Liver (tissue), 10 donors: ENCODE measurements at places on chromosomes 12 and 14. TPM values are rescaled to one million over a fixed set of nuclear protein-coding genes. Genes with fewer than 3 reads are reported as not detected.
A peak's percentile ranks its signal among the peaks of the same experiment; 100 is the strongest.

The CLEC1B gene
- 29.8 TPM for total RNA-seq

The GPX2 gene
- 38.6 TPM for total RNA-seq

The RGS6 gene
- total RNA-seq, result 5.3 TPM

The NAA30 gene
- 10.2 TPM for total RNA-seq

The DPPA3 gene
- total RNA-seq, result not detected

The CLEC9A gene
- total RNA-seq, result not detected

The MIP gene
- total RNA-seq, result 0.09 TPM

The NTF3 gene
- 1.4 TPM for total RNA-seq

The SYNE2 gene
- total RNA-seq, result 15.5 TPM

GRCh38 chr14:74400031-74400685, 25.9 kb downstream of the SYNDIG1L start:
- H3K27ac ChIP-seq, result no peak overlapping the region
- H3K36me3 ChIP-seq, result no peaks in the 10 kb centered on the region
- H3K4me1 ChIP-seq, result peaks cover 4% of the 10 kb centered on the region
- DNase-seq, result no peak
- H3K27me3 ChIP-seq, result peaks cover 4% of the 10 kb centered on the region

DNA sequence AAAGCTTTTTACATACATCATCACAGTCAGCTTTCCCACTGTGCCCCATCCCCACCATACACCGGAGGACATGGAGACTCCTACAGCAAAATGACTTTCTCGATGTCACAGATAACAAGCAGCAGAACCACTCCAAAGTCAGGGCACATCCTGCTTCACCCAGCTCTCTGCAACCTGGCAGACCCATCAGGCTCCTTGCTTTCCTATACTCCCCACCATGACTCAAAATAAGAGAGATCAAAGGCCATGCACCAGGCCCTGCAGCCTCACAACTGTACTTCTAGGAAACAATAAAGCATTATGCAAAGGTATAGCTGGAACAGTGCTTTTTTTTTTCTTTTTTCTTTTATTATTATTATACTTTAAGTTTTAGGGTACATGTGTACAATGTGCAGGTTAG, 187.4 kb downstream of the DPF3 start:
- no peaks in the 10 kb centered on the region for H3K27me3 ChIP-seq
- H3K4me3 ChIP-seq, result no peak overlapping the region

DNA sequence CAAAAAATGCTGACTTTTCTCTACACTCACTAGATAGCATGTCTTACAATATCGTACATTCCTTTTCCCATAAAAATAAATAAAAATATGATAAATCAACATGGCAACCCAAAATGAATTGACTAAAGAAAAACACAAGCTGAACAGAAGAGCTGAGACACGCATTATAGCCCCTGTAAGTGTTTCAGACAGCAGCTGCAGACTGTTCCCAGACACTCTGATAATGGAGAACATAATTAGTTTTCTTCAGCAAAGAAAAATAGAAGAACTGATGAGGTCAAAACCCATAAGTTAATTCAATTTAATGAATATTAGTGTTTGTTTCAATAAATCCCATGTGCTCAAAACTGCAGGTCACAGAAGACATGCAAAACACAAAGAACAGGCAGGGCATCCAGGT, 23.8 kb downstream of the ST8SIA1 start:
- peaks cover 3% of the 10 kb centered on the region for H3K27me3 ChIP-seq
- H3K4me3 ChIP-seq, result no peak overlapping the region
- H3K36me3 ChIP-seq, result no peaks in the 10 kb centered on the region
- H3K27ac ChIP-seq, result no peak overlapping the region

DNA sequence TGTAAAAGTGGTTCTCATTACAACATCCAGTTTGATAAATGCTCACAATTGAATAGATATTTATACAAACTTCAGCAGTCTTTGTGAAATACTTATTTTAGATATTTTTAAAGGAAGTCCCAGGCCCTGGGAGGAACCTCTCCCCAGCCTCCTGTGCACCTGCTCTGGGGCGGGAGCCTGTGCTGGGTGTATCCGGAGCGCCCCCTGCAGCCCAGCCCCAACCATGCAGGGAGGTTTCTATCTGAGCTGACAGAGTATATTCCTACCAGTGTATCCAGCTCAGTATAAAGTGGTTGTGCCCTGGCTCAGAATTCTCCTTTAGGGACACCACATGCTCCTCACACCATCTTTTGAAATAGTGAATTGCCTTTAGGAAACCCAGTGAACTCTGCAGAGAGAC, 851.8 kb downstream of the TMEM121 start:
- DNase-seq, result no peak
- H3K27me3 ChIP-seq, result no peaks in the 10 kb centered on the region
- no peaks in the 10 kb centered on the region for H3K36me3 ChIP-seq
- H3K27ac ChIP-seq, result no peak overlapping the region

DNA sequence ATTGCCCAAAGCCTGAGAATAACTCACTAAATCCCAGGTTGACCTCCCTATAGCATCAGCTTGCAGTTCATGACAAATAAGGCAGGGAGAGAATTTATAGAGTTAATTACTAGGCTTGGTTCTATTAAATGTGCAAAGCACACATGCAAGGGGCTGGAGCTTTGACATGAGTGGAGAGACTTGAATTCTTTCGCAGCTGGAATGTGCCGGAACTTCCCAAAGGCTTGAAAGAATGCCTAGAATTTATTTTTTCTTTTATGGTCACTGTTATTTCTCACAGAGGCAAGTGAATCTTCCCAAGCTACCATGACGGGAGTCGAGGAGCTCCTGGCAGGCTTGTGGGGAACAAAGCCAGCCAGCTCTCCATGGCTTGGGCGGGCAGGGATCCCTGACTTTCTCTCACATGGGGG, 95.5 kb upstream of the USP44 start:
- H3K27ac ChIP-seq, result no peak overlapping the region
- no peak for DNase-seq
- no peaks in the 10 kb centered on the region for H3K27me3 ChIP-seq
- H3K4me1 ChIP-seq, result no peaks in the 10 kb centered on the region

- H3K4me3 ChIP-seq, result no peak overlapping the region
- no peak overlapping the region for H3K27ac ChIP-seq
- H3K27me3 ChIP-seq, result no peaks in the 10 kb centered on the region
- DNase-seq, result no peak
- no peaks in the 10 kb centered on the region for H3K4me1 ChIP-seq
Observed at GRCh38 chr12:120077260-120077659, 39.3 kb downstream of the RAB35 start.

DNA sequence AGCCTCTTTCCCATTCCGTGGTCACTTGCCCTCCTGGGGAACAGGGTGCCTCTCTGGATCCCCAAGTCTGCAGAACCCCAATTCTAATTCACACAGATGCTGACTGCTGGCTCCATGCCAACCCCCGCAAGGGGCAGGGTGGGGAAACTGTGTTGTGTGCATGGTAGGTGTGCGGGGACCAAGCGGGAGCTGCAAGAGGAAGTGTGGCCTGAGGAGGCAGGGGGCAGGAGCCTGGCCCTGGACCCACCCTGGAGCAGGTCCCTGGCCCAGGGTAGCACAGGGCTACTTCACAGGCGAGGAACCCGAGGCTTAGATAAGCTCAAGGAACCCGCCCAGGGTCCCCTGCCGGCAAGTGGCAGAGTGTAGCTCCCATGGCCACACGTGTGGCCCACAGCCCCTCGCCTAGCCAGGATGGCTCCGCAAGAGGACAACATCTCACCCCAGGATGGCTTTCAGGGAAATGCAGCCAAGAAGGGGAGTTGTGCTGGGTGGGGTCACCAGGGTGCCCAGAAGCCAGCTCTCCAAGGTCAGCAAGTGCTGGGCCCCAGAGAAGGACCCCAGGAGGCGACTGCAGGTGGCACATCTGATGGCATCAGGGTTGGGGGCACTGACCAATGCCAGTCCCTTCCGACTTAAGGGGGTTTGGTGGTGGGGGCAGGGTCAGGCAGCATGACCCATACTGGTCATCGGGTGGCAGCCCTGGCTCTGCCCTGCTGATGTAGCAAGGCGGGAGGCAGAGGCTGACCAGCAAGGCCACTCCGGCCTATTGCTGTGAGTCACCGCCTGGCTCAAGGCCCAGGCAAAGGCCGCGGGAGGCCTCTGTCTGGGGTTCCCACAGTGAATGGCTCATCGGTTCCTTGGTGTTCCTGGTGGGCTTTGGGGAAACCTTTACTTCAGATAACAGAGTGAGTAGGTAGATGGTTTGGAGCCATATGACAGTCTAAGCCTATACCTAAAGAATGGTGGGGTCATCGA, 37.3 kb upstream of the EML1 start:
- no peak for DNase-seq
- no peak overlapping the region for H3K4me3 ChIP-seq
- H3K4me1 ChIP-seq, result no peaks in the 10 kb centered on the region
- no peaks in the 10 kb centered on the region for H3K36me3 ChIP-seq
- peaks cover 2% of the 10 kb centered on the region for H3K27me3 ChIP-seq
- H3K27ac ChIP-seq, result no peak overlapping the region

GRCh38 chr14:93286212-93286890, 46.5 kb downstream of the BTBD7 start:
- peaks cover 2% of the 10 kb centered on the region for H3K36me3 ChIP-seq
- H3K4me3 ChIP-seq, result no peak overlapping the region
- no peak overlapping the region for H3K27ac ChIP-seq
- H3K27me3 ChIP-seq, result no peaks in the 10 kb centered on the region

DNA sequence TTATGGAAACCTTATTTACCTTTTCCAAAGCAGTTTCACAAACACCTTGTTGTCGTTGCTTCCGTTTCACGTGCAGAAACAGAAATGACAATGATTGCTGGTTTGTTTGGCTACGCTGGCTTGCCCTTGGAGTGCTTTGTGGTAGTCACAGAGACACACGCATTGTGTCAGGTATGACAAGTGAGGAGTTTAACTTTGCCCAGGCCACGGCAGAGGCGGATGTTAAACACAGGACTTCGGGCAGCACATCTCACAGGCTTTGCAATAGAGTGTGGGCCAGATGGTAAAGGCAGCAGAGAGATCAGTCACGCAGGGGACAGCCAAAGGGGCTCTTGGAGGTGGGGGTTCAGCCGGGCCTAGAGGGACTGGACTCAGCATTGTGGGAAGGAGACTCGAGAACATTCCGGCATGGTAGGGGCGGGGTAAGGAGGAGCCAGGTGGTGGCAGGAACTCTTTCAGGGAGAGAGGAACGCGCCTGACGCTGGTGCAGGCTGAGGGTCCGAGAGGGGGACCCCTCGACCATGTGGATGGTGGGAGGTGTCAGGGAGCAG, 59.8 kb upstream of the KCNA1 start:
- no peak overlapping the region for H3K4me3 ChIP-seq
- DNase-seq, result no peak
- H3K4me1 ChIP-seq, result no peaks in the 10 kb centered on the region
- H3K27ac ChIP-seq, result no peak overlapping the region

GRCh38 chr14:99554757-99555531, 49.1 kb downstream of the CCDC85C start:
- no peaks in the 10 kb centered on the region for H3K27me3 ChIP-seq
- no peak overlapping the region for H3K4me3 ChIP-seq
- peak overlapping the region; percentile 79 for H3K27ac ChIP-seq
- H3K4me1 ChIP-seq, result peaks cover 61% of the 10 kb centered on the region
- peak; percentile 57 for DNase-seq

- DNase-seq, result no peak
- no peak overlapping the region for H3K4me3 ChIP-seq
- no peaks in the 10 kb centered on the region for H3K4me1 ChIP-seq
- H3K36me3 ChIP-seq, result peaks cover 10% of the 10 kb centered on the region
Observed at GRCh38 chr12:111664499-111664898, 21.3 kb downstream of the BRAP start.

GRCh38 chr12:22088886-22089285, 42.9 kb downstream of the CMAS start:
- H3K4me1 ChIP-seq, result no peaks in the 10 kb centered on the region
- no peak for DNase-seq
- H3K36me3 ChIP-seq, result no peaks in the 10 kb centered on the region
- no peak overlapping the region for H3K27ac ChIP-seq
- no peaks in the 10 kb centered on the region for H3K27me3 ChIP-seq

- H3K4me3 ChIP-seq, result no peak overlapping the region
- no peaks in the 10 kb centered on the region for H3K4me1 ChIP-seq
- no peaks in the 10 kb centered on the region for H3K36me3 ChIP-seq
- no peak overlapping the region for H3K27ac ChIP-seq
- no peaks in the 10 kb centered on the region for H3K27me3 ChIP-seq
Observed at GRCh38 chr14:100078997-100079725, 13.9 kb downstream of the EVL start.

DNA sequence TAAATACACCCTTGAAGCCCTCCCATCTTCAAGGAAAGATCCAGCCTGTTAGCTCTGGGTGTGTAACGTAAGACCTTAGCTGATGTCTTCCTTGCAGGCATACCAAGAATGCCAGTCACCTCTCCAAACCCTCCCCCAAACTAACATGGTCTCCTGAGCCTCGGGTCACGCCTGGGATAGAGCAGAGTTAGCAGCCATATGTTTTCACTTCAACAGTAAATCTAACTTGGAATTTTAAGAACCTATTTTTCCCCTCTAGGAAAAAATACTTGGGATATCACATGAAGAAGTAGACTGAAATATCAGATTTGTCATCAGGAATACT, 27.9 kb downstream of the BCL2L14 start:
- H3K27me3 ChIP-seq, result no peaks in the 10 kb centered on the region
- no peak for DNase-seq
- H3K36me3 ChIP-seq, result peaks cover 8% of the 10 kb centered on the region

- H3K27ac ChIP-seq, result no peak overlapping the region
- H3K27me3 ChIP-seq, result no peaks in the 10 kb centered on the region
- no peaks in the 10 kb centered on the region for H3K4me1 ChIP-seq
- no peak for DNase-seq
- H3K36me3 ChIP-seq, result no peaks in the 10 kb centered on the region
- H3K4me3 ChIP-seq, result no peak overlapping the region
Observed at GRCh38 chr12:72093930-72094329, 155.3 kb downstream of the TPH2 start.

GRCh38 chr12:87020071-87020470, 763.9 kb upstream of the MGAT4C start:
- H3K4me3 ChIP-seq, result no peak overlapping the region
- no peak for DNase-seq
- H3K36me3 ChIP-seq, result no peaks in the 10 kb centered on the region
- no peaks in the 10 kb centered on the region for H3K4me1 ChIP-seq
- H3K27ac ChIP-seq, result no peak overlapping the region

DNA sequence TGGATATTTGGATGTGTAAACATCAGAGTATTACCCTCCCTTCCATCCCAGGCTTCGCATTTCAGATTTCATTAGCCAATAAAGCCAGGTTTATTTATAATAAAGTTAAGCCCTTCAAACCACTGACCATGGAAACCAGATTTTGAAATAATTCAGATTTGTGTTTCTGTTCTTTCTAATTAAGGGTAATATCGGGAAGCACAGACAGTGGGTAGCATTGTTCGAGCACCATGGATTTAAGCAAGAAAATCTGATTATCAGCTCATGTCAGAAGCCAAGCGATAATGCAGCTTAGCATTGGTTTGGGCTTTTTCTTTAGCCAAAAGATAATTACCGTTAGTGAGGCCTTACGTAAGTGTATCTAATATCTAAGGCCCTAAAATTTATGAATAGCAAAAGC, 116.1 kb downstream of the C12orf42 start:
- no peak overlapping the region for H3K27ac ChIP-seq
- H3K4me1 ChIP-seq, result no peaks in the 10 kb centered on the region
- no peaks in the 10 kb centered on the region for H3K36me3 ChIP-seq
- no peak for DNase-seq
- no peak overlapping the region for H3K4me3 ChIP-seq

- no peaks in the 10 kb centered on the region for H3K4me1 ChIP-seq
- H3K27ac ChIP-seq, result no peak overlapping the region
- DNase-seq, result no peak
- no peaks in the 10 kb centered on the region for H3K27me3 ChIP-seq
- H3K4me3 ChIP-seq, result no peak overlapping the region
Observed at GRCh38 chr14:61077951-61078720, 97.1 kb downstream of the SLC38A6 start.

GRCh38 chr12:1533602-1534304, 60.6 kb downstream of the FBXL14 start:
- H3K27ac ChIP-seq, result no peak overlapping the region
- no peak overlapping the region for H3K4me3 ChIP-seq
- peaks cover 10% of the 10 kb centered on the region for H3K4me1 ChIP-seq
- no peaks in the 10 kb centered on the region for H3K27me3 ChIP-seq
- no peak for DNase-seq
- no peaks in the 10 kb centered on the region for H3K36me3 ChIP-seq
